Activated T-cell treated with anti-CD3 and anti-CD28 coated beads for 24 hours (primary cell): ENCODE measurements at places on chromosomes 6 and 20.

DNA sequence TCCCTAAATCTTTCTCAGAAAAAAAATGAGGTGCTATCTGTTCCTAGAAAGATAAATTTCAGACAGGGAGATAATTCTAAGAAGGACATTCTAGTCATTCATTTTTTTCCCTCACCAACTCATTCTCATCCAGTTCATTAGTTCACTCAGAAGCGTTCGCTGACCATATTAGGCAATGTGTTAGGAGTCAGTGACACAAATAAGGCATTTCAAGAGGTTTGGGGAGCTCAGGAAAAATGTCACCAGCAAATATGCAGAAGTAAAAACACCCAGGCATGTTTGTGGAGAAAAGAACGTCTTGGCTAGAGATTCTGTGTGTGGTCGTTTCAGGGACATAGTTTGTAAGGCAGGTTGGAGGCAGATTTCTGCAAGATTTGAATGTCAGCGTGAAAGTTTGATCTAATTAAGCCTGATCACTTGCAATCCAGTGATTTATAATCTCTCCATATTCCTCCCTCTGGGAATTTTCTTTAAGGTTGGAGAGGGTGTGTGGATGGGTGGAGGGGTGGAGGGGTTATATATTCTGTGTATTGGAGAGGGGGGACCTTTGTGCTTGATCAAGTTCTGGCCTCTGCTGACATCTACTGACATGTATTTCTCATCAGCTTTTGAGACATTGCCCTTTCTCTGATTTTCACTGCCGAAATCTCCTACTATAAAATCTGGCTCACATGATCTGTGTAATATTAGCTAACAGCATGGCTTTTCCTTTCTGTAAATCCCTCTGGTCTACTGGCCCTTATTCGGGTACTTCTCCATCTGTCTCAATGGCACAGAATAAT, 3.6 kb downstream of the MYCT1 start:
- DNase-seq, result no peak

- DNase-seq, result no peak
Measured at GRCh38 chr20:44582311-44583025, at the start of gene PKIG. PKIG (plus strand) TSS chr20:44582579; CDS start chr20:44614557, 31,978 bp downstream.

GRCh38 chr6:108559884-108560462, 744 bp upstream of the FOXO3 start:
- DNase-seq, result no peak

DNA sequence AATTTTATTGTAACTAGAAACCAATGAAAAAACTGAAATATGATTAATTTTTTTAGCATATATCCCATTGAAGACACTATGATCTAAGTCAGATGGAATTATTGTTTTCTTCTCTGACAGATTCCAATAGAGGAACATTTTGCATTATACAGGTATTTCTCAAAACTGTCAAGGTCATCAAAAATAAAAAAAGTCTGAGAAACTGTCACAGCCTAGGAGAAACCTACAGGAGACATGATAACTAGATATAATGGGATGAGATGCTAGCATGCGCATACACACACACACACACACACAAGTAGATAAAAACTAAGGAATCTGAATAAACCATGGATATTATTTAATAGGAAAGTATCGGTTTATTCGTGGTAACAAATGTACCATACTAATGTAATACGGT, 161.9 kb upstream of the HCRTR2 start:
- no peak for DNase-seq

GRCh38 chr6:7033202-7033601, 74.6 kb upstream of the RREB1 start:
- no peak for DNase-seq

GRCh38 chr20:31764641-31765305, 25.7 kb downstream of the TPX2 start:
- no peak for DNase-seq

GRCh38 chr20:44104798-44105517, 82.0 kb downstream of the JPH2 start:
- no peak for DNase-seq

GRCh38 chr6:159985296-159985945, 16.5 kb downstream of the IGF2R start:
- DNase-seq, result no peak

DNA sequence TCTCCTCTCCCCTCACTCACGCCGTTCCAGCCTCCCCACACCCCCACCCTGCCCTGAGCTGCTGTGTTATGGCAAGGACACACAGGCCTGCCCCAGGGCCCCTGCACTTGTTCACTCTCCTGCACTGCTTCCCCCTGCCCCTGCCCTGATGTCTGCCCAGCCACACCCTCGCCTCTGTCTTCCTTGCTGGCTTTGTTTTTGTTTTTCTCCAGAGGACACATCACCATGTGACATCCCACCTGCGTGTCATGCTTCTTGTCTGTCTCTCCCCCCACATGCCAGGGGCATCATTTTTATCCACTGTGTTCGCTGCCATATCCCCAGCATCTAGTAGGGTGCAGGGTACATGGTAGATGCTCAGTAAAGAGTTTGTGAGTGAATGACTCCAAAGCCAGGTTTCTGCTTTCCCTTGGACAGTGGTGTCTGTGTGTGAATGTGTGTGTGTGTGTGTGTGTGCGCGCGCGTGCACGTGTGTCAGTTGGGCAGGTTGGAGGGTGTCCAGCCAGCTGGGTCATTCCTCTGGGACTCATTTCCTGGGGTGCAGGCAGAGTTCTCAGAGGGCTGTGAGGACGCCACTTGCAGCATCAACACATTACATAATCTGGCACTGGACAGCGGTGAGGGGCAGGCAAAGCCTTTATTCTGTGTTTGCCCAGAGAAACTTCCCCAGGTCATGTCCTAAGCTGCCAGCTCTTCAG, 60.6 kb downstream of the STK35 start:
- no peak for DNase-seq

DNA sequence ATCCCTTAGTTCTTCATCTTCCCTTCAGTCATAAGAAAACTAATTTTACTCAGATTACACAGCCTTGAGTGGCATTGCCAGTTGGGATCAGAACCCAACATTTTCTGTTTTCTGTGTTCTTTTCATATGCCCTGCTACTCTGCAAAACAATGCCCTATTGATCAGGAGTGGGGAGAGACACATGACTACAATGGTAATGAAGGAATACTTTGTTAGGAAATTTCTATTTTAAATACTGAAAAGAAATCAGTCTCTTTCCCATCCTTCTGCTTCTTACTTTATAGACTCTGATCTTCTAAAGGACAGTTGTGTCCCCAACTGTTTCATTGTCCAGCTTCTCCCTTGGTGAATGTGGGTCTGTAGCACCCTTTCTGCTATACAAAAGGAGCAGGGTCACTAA, 5.5 kb upstream of the PKIB start:
- DNase-seq, result no peak

DNA sequence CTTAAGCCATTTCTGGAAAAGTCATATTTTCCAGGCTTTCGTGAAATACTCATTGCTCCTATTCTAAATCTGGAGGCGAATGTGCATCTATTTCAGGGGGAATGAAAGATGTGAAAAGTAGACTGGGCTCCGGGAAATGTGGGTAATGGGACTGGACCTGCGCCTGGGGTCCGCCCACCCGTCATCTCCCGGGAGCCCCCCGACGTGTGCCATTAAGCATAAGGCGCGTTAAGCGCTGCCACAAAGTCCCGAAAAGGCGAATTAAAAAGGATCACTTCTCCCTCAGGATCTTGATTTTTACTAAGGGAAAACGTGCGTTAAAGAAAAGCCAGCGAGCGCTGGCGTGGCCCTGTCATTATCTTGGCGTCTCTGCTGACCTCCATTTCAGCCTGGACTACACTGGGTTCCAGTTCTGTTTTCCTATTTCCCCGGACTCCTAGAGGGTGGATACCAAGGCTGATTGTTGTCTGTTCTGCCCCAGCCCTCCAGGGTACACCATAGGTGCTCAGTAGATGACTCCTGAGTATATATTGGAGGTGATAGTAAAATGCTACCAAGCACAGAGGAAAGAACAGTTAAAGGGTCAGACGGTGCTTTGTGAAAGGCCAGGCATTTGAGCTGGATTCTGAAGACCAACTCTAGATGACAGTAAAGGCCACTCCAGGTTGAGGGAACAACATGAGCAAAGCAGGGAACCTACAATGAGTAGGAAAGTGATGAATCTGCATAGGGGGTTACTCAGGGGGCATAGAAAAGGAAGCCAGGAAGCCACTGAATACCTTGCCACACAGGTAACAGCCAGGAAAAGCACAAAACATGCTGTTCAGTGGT, 89.2 kb upstream of the ARID1B start:
- DNase-seq, result no peak

DNA sequence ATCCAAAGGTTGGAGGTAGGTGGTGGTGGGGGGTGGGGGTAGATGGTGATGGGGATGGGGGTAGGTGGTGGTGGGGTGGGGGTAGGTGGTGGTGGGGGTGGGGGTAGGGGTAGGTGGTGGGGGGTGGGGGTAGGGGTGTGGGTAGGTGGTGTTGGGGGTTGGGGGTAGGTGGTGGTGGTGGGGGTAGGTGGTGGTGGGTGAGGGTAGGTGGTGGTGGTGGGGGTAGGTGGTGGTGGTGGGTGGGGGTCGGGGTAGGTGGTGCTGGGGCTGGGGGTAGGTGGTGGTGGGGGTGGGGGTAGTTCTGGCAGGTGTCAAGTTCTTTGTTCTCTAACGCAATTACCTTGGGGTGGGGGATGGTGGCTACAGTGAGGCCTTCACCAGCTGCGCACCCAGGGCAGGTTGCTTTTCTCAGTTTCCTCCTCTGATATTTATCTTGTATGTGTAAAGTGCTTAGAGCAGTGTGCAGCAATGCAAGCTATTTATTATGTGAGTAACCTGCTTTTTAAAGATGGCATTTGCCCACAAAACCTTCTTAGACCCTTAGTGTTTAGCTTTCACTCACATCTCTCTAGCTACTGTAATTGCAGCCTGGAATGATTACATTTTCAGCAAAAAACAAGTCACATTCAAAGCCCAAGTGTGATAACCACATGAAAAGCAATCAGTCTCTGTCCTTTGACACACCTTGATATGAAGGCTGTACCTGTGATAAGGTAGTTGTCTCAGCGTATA, 8.2 kb upstream of the CCDC167 start:
- no peak for DNase-seq
